ENCODE measurements at places on chromosomes 12 and 14. TPM values are rescaled to one million over a fixed set of nuclear protein-coding genes. Genes with fewer than 3 reads are reported as not detected.

DNA sequence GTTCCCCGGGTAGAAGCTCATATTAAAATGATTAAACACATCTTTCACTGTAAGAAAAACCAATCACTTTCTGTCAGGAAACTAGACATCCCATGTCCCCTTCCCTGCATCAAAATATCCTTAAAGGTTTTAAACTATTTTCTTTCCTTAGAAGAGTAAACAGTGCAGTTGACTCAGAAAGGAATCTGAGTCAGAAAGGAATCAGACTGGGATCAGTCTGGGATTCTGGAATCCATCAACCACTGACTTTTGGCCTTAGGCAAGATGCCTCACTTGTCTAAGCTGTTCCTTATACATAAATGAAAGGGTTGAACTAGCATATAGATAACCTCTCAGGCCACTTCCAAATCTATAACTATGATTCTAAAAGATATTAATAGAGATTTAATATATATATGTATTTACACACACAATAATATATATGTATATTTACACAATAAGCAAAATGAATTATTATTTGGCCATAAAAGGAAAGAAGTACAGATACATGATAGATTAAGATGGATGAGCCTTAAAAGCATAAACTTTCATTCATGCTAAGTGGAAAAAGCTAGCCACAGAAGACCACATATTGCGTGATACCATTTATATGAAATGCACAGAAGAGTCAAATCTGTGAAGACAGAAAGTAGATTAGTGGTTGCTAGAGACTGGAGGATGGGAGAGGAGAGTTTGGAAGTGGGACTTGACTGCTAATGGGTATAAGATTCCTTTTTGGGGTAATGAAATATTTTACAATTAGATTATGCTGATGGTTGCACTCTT lies 114.4 kb downstream of the SLC38A1 start:
- H3K36me3 ChIP-seq: no peaks in the 10 kb centered on the region
- H3K27ac ChIP-seq: no peak overlapping the region
- no peak overlapping the region for H3K4me3 ChIP-seq
- no peaks in the 10 kb centered on the region for H3K27me3 ChIP-seq

GRCh38 chr14:71783088-71783487 lies 149.1 kb upstream of the RGS6 start:
- H3K27ac ChIP-seq: no peak overlapping the region
- H3K27me3 ChIP-seq: no peaks in the 10 kb centered on the region
- H3K4me1 ChIP-seq: no peaks in the 10 kb centered on the region
- H3K36me3 ChIP-seq: no peaks in the 10 kb centered on the region
- no peak for DNase-seq
- H3K4me3 ChIP-seq: no peak overlapping the region

GRCh38 chr12:2286461-2287131 lies 233.8 kb downstream of the CACNA1C start:
- H3K27ac ChIP-seq: peak overlapping the region; percentile 47
- H3K4me3 ChIP-seq: no peak overlapping the region
- no peaks in the 10 kb centered on the region for H3K27me3 ChIP-seq
- no peaks in the 10 kb centered on the region for H3K36me3 ChIP-seq
- peaks cover 72% of the 10 kb centered on the region for H3K4me1 ChIP-seq

The PTCSC3 gene
- polyA plus RNA-seq: not detected

The PLBD1 gene
- 9.5 TPM for polyA plus RNA-seq

- H3K27me3 ChIP-seq: no peaks in the 10 kb centered on the region
- no peak overlapping the region for H3K4me3 ChIP-seq
- no peak overlapping the region for H3K27ac ChIP-seq
- H3K4me1 ChIP-seq: peaks cover 35% of the 10 kb centered on the region
- DNase-seq: no peak
These were observed 5.5 kb downstream of the FAM181A start for GRCh38 chr14:93932642-93933041.

- no peaks in the 10 kb centered on the region for H3K27me3 ChIP-seq
- H3K27ac ChIP-seq: no peak overlapping the region
- no peaks in the 10 kb centered on the region for H3K36me3 ChIP-seq
- no peak overlapping the region for H3K4me3 ChIP-seq
- H3K4me1 ChIP-seq: peaks cover 42% of the 10 kb centered on the region
These were observed 75.3 kb downstream of the SRGAP1 start for GRCh38 chr12:63919756-63920155.

DNA sequence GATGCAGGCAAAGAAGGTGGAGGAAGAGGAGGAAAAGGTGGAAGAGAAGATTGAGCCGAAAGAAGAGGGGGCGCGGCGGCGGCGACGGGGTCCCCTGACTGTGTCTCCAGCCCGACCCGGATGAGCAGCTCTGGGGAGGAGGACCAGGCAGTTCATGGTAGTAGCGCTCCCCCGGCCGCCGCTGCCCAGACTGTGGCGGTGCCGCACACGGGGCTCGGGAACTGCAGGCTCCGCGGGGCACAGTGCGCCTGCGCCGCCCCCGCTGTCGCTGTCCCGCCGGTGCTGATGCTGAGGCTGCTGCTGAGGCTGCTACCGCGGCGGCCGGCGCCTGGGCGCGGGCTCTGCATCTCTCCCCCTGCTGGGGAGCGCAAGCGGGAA lies at the start of gene KCNH5:
TSS of gene KCNH5 (minus strand) at position 225 of the 378 bp plus-strand sequence. CDS start 272 bp downstream, outside the sequence.
- no peaks in the 10 kb centered on the region for H3K36me3 ChIP-seq
- peaks cover 30% of the 10 kb centered on the region for H3K27me3 ChIP-seq
- peak within 1 kb of the TSS; percentile 45 for H3K4me3 ChIP-seq
- H3K27ac ChIP-seq: no peak within 1 kb of the TSS

DNA sequence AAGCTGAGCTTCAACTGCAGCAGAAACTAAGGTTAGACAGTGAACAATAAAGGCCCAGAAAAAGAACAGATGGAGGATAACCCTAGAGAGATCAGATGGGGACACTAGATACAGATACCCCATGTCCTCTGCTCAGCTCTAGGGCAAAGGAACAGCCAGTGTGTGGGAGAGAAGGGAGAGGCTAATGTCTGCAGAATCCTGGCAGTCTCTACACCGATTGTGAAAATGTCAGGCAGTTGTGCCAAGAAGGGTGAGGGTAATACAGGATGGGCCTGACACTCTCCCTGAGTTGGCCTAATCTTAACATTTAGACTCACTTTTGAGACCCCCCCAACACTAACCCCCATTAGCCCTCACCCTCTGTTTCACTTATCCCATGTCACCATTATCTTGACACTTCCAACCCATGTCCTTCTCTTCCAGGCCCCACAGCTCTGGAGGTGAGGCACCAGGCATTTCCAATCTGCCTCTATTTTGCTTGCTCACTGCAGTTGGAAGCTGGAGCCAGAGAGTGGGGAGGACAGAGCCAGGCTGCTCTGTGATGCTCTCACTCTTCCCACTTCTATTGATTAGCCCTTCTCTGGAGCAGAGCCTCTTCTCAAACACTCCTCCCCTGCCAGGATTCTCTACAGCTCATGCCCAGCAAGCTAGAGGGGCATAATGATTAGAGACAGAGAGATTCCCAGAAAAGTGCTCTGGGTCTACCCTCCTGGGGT lies 3.0 kb upstream of the BLOC1S1 start:
- H3K27me3 ChIP-seq: peaks cover 18% of the 10 kb centered on the region
- DNase-seq: no peak
- no peaks in the 10 kb centered on the region for H3K36me3 ChIP-seq
- peaks cover 40% of the 10 kb centered on the region for H3K4me1 ChIP-seq
- H3K27ac ChIP-seq: peak overlapping the region; percentile 89

GRCh38 chr12:65602253-65602609 lies 222.1 kb upstream of the HMGA2 start:
- no peaks in the 10 kb centered on the region for H3K27me3 ChIP-seq
- no peak overlapping the region for H3K27ac ChIP-seq
- H3K36me3 ChIP-seq: no peaks in the 10 kb centered on the region
- no peak for DNase-seq

The IFNG-AS1 gene
- polyA plus RNA-seq: not detected

The KIAA0586 gene
- 4.4 TPM for polyA plus RNA-seq

The B3GNT4 gene
- polyA plus RNA-seq: 0.63 TPM

- H3K27ac ChIP-seq: no peak overlapping the region
- no peak for DNase-seq
- H3K27me3 ChIP-seq: no peaks in the 10 kb centered on the region
- no peaks in the 10 kb centered on the region for H3K4me1 ChIP-seq
These were observed 145.7 kb downstream of the CNTN1 start for GRCh38 chr12:40837891-40838429.

The TMPRSS12 gene
- polyA plus RNA-seq: not detected

DNA sequence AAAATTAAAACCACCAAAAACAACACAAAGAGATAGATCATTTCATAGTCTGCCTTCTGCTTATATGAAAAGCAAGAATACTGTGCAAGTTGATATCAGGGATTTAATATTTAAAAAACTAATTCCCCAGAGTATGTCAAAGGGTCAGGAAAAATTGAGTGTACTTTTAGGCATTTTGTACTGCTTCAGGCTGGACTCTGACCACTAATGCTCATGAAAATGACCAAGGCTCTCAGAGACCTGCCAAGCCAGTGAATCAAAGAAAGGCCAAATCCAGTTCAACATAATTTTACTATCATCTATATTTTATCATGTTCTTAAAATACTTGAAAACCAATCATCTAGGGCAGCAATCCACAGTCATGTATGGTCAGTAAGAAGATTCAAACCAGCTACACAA lies 66.0 kb downstream of the TTC7B start:
- H3K4me1 ChIP-seq: no peaks in the 10 kb centered on the region
- H3K27me3 ChIP-seq: no peaks in the 10 kb centered on the region
- H3K4me3 ChIP-seq: no peak overlapping the region
- no peak for DNase-seq
- H3K27ac ChIP-seq: no peak overlapping the region
- no peaks in the 10 kb centered on the region for H3K36me3 ChIP-seq

GRCh38 chr12:51407604-51408003 lies 16.4 kb upstream of the GALNT6 start:
- H3K27ac ChIP-seq: no peak overlapping the region
- no peaks in the 10 kb centered on the region for H3K36me3 ChIP-seq
- H3K27me3 ChIP-seq: no peaks in the 10 kb centered on the region
- no peak overlapping the region for H3K4me3 ChIP-seq
- no peak for DNase-seq
- H3K4me1 ChIP-seq: no peaks in the 10 kb centered on the region

The NRXN3 gene
- 0.31 TPM for polyA plus RNA-seq

The ASPG gene
- 5.5 TPM for polyA plus RNA-seq

The IRAK3 gene
- polyA plus RNA-seq: 3.7 TPM

- H3K27me3 ChIP-seq: no peaks in the 10 kb centered on the region
- H3K4me3 ChIP-seq: peak overlapping the region; percentile 37
- peaks cover 21% of the 10 kb centered on the region for H3K4me1 ChIP-seq
- DNase-seq: peak; percentile 57
These were observed 73.0 kb downstream of the CIT start for GRCh38 chr12:119804011-119804641.

- H3K36me3 ChIP-seq: no peaks in the 10 kb centered on the region
- no peak overlapping the region for H3K27ac ChIP-seq
- DNase-seq: no peak
- H3K4me1 ChIP-seq: peaks cover 7% of the 10 kb centered on the region
These were observed 60.7 kb upstream of the BDKRB2 start for GRCh38 chr14:96143906-96144305.

GRCh38 chr12:130880411-130880885 lies 8.6 kb downstream of the RAN start:
- no peaks in the 10 kb centered on the region for H3K27me3 ChIP-seq
- DNase-seq: peak; percentile 10
- H3K4me1 ChIP-seq: peaks cover 10% of the 10 kb centered on the region
- H3K27ac ChIP-seq: no peak overlapping the region
- H3K36me3 ChIP-seq: peaks cover 14% of the 10 kb centered on the region

- H3K27me3 ChIP-seq: no peaks in the 10 kb centered on the region
- DNase-seq: peak; percentile 37
- no peak overlapping the region for H3K4me3 ChIP-seq
- H3K36me3 ChIP-seq: no peaks in the 10 kb centered on the region
- H3K4me1 ChIP-seq: peaks cover 4% of the 10 kb centered on the region
- H3K27ac ChIP-seq: no peak overlapping the region
These were observed 39.3 kb downstream of the CCDC177 start for GRCh38 chr14:69535230-69535848.

The TESPA1 gene
- 0.81 TPM for polyA plus RNA-seq

DNA sequence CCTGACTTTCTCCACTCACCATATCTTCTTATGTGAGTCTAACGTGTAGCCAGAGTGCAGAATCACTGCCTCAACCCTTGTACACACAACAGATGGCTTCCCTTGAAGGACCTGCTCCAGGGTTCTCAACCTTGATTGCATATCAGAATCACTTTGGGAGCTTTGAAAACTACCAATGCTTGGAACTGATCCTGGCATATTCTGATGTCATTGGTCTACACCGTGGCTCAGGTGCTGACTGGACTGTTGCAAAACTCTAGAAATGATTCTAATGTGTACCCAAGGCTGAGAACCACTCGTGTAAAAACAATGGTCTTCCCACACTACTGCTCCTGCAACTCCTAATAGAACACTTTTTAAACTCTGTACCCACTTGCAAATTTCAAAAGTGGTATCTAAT lies 18.5 kb downstream of the TMEM132D start:
- H3K27ac ChIP-seq: no peak overlapping the region
- H3K4me1 ChIP-seq: no peaks in the 10 kb centered on the region
- H3K36me3 ChIP-seq: no peaks in the 10 kb centered on the region
- no peaks in the 10 kb centered on the region for H3K27me3 ChIP-seq
- no peak for DNase-seq

DNA sequence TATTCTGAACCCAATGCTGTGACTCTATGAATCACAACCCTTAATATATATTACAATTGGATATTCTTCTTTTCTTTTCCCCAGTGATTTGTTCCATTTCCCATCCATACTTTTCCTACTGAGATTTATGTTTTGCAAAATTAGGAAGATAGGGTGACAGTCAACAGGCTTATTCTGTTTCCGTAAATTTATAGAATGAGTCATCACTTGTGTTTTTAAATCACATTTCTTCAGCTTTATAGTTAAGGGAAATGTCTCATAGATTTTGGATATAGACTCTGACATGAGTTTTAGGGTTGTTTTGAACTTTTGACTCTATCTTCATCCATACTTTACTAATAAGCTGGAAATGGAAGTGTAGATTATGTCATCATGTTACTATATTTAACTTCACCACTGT lies 661.6 kb upstream of the FBXO33 start:
- H3K36me3 ChIP-seq: no peaks in the 10 kb centered on the region
- no peaks in the 10 kb centered on the region for H3K27me3 ChIP-seq
- no peak for DNase-seq
- no peak overlapping the region for H3K4me3 ChIP-seq

The REP15 gene
- 115 TPM for polyA plus RNA-seq

The PKP2 gene
- polyA plus RNA-seq: 10.2 TPM

The GTF2H3 gene
- polyA plus RNA-seq: 7.8 TPM

DNA sequence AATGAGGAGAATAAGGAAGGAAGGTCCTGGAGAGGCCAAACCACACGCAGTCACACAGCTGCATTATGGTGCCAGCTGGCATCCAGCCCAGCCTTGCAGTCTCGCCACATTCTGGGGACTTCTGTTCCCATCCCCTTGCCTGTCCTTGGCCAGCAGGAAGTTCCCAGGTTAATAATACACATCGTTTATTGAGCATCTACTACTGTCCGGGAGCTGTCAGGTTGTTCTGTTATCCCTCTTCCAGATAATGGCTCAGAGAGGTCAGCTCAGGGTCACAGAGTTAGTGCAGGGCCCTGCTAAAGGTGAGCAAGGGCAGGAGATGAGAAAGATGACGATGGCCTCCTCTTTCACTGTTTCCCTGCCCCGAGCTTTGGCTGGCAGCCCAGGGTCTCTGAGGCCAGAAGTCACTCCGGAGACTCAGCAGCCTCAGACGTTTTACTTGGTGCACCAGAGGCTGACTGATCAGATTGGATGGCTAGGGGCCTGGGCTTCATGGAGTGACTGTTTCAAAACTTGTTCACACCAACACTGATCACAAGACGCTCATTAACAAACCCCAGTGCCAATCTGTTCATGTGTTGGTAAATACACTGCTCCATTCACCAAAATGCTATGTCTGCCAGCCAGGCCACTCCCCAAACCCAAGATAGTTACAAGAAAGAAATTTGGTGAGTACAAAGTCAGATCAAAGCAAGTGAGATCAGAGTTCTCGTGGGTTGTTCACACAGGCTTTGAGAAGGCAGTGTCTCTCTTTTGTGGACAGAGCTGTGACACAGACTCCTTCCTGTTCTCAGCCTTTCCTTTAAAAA lies 79.2 kb downstream of the B4GALNT3 start:
- no peak overlapping the region for H3K4me3 ChIP-seq
- H3K4me1 ChIP-seq: peaks cover 41% of the 10 kb centered on the region
- DNase-seq: peak; percentile 83
- peaks cover 4% of the 10 kb centered on the region for H3K27me3 ChIP-seq

The KRT71 gene
- not detected for polyA plus RNA-seq

Data from stomach (tissue), 19 donors.